ENCODE measurements at places on chromosomes 16 and 17.

GRCh38 chr16:82043680-82044584 is 8.9 kb downstream of the HSD17B2 start:
- H3K27ac ChIP-seq = peak overlapping the region; percentile 92
- no peaks in the 10 kb centered on the region for H3K36me3 ChIP-seq
- H3K27me3 ChIP-seq = peaks cover 13% of the 10 kb centered on the region
- no peak overlapping the region for H3K4me3 ChIP-seq

GRCh38 chr17:32551186-32551955 is 64.6 kb downstream of the CDK5R1 start:
- no peaks in the 10 kb centered on the region for H3K27me3 ChIP-seq
- H3K36me3 ChIP-seq = no peaks in the 10 kb centered on the region
- no peak for DNase-seq
- no peaks in the 10 kb centered on the region for H3K4me1 ChIP-seq
- H3K27ac ChIP-seq = no peak overlapping the region

DNA sequence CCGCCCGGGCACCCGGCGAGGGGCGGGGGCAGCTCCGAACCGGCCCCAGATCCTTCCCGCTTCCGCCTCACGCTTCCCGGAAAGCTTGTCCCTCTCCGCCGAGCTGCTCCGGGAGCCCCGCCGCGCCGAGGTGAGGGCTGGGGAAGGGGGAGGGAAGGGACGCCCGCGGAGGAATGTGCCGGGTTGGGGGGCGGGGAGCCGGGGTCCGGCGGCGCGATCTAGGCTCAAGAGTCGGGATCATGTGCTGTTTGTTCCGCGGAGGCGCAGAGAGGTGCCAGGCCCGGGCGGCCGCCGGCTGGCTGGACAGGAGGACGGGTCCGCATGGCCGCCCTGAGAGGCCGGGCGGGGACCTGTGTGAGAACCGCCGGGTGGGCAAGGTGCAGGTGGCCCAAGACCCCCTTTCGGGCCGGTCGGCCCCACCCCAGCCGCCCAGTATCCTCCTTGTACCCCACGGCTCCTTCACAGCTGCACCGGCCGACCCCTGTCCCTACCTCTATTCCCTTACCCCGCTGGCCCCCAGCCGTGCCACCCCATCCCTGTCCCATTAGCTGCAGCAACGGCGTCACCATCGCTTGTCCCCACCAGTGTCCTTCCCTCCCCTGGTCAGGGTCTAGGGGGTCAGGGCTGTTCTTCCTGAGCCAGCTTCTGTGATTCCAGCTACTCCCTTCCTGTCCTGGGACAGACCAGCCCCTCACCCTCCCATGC is 429 bp downstream of the KIF1C start:
- peak; percentile 59 for DNase-seq
- H3K36me3 ChIP-seq = peaks cover 13% of the 10 kb centered on the region
- H3K27ac ChIP-seq = peak overlapping the region; percentile 77
- H3K27me3 ChIP-seq = peaks cover 5% of the 10 kb centered on the region
- peaks cover 16% of the 10 kb centered on the region for H3K4me1 ChIP-seq

GRCh38 chr17:44915862-44916780 is 821 bp upstream of the GFAP start:
- H3K36me3 ChIP-seq = no peaks in the 10 kb centered on the region
- H3K27me3 ChIP-seq = peaks cover 46% of the 10 kb centered on the region
- H3K4me1 ChIP-seq = peaks cover 2% of the 10 kb centered on the region
- no peak for DNase-seq
- H3K27ac ChIP-seq = no peak overlapping the region
- H3K4me3 ChIP-seq = no peak overlapping the region

- no peaks in the 10 kb centered on the region for H3K27me3 ChIP-seq
- H3K27ac ChIP-seq = no peak overlapping the region
- no peak for DNase-seq
Observed at GRCh38 chr17:17440938-17441675, 35.7 kb upstream of the MED9 start.

DNA sequence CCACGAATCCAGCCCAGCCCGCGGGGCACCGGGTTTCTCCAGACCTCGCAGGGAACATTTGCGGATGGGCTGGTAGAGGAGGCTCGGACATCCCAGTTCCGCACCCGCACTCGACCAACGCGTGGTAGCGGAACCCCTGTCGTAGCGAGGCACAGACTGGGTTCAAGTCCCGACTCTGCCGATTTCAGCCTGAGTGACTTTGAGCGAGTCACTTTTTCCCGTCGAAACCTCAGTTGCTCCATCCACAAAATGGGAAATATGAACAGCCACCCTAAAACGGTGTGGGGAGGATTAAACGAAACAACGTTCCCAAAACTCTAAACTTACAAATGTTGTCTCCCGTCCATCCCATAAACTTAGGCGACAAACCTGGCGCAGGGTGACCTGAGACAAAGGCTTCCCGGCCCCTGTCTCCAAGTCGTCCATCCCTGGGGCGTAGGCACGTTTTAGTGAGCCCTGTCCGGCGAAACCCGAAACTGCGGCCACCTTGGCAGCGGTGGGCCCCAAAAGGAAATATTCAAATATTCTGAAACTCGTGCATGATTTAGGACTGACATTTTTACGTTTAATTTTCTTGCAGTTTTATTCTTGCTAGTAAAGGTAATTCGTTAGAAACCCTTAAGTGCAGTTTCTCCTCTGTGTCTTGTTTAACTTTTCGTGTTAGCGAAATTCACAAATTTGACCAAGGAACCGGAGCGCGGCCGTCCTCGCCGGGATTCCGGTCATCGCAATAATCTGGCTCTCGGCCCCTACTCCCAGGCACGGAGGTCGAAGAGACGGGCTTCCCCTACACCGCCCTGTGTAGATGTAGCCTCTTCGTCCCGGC is 1.9 kb upstream of the MLLT6 start:
- no peak for DNase-seq
- peaks cover 54% of the 10 kb centered on the region for H3K4me1 ChIP-seq
- no peaks in the 10 kb centered on the region for H3K36me3 ChIP-seq

GRCh38 chr16:68328860-68329390 is 18.1 kb downstream of the PRMT7 start:
- H3K4me3 ChIP-seq = no peak overlapping the region
- no peak for DNase-seq
- H3K27me3 ChIP-seq = no peaks in the 10 kb centered on the region
- peaks cover 34% of the 10 kb centered on the region for H3K4me1 ChIP-seq
- H3K36me3 ChIP-seq = peaks cover 12% of the 10 kb centered on the region

- H3K4me1 ChIP-seq = peaks cover 62% of the 10 kb centered on the region
- H3K4me3 ChIP-seq = no peak overlapping the region
- peaks cover 3% of the 10 kb centered on the region for H3K36me3 ChIP-seq
- no peaks in the 10 kb centered on the region for H3K27me3 ChIP-seq
- peak overlapping the region; percentile 59 for H3K27ac ChIP-seq
- no peak for DNase-seq
Observed at GRCh38 chr17:73340093-73340596, 28.3 kb upstream of the CDC42EP4 start.

GRCh38 chr16:47056688-47057629 is 83.5 kb upstream of the DNAJA2 start:
- no peaks in the 10 kb centered on the region for H3K4me1 ChIP-seq
- no peaks in the 10 kb centered on the region for H3K27me3 ChIP-seq
- no peaks in the 10 kb centered on the region for H3K36me3 ChIP-seq
- DNase-seq = no peak
- no peak overlapping the region for H3K27ac ChIP-seq

GRCh38 chr16:81210807-81211206 is 27.7 kb upstream of the BCO1 start:
- no peak overlapping the region for H3K27ac ChIP-seq
- DNase-seq = no peak
- H3K4me1 ChIP-seq = peaks cover 5% of the 10 kb centered on the region
- no peak overlapping the region for H3K4me3 ChIP-seq

DNA sequence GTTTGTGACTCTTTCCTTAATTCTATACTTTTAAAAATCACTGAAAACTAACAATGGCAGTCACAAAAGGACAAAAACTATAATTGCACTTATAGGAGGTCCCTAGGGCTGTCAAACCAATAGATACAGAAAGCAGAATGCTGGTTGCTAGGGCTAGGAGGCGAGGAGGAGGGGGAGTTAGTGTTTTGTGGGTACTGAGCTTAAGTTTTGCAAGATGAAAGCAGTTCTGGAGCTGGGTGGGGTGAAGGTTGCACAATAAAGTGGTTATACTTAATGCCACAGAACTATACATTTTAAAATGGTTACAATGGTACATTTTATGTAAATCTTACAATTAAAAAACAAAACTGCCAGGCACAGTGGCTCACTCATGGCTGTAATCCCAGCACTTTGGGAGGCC is 27.3 kb downstream of the NUBP1 start:
- no peaks in the 10 kb centered on the region for H3K4me1 ChIP-seq
- H3K4me3 ChIP-seq = no peak overlapping the region
- DNase-seq = no peak

- DNase-seq = no peak
- no peaks in the 10 kb centered on the region for H3K4me1 ChIP-seq
- peaks cover 13% of the 10 kb centered on the region for H3K27me3 ChIP-seq
Observed at GRCh38 chr17:56222255-56222654, 69.0 kb downstream of the ANKFN1 start.

DNA sequence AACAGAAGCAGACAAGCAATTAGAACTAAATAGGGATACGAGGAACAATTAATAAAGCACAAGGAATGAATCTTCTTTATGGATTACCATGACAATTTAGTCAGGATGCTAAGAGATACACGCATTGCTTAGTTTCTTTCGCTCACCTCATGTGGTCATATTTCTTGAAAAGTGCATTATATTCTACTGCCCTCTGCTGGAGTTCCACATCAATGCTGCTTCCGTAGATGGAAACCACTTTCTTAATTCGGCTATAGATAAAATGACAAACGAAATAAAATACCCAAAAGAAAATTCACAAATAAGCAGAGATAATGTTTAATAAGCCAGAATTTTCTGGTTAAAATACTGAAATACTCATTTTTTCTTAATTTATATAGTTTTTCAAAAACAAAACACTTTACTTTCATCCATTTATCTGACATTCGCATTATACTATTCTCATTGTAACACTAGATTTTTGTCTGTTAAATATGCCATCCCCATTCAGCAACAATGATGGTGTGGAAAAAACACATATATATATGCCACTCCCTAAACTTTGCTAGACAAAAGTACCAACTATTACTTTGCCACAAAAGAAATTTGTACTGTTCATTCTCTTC is 22.0 kb upstream of the PHLPP2 start:
- no peak overlapping the region for H3K4me3 ChIP-seq
- H3K27me3 ChIP-seq = no peaks in the 10 kb centered on the region
- H3K4me1 ChIP-seq = no peaks in the 10 kb centered on the region
- no peak overlapping the region for H3K27ac ChIP-seq
- H3K36me3 ChIP-seq = peaks cover 41% of the 10 kb centered on the region
- DNase-seq = no peak

- no peak overlapping the region for H3K4me3 ChIP-seq
- peaks cover 97% of the 10 kb centered on the region for H3K27me3 ChIP-seq
- no peak for DNase-seq
- H3K27ac ChIP-seq = no peak overlapping the region
Observed at GRCh38 chr16:86498671-86499439, 11.5 kb upstream of the FOXF1 start.

- H3K4me3 ChIP-seq = no peak overlapping the region
- H3K36me3 ChIP-seq = peaks cover 28% of the 10 kb centered on the region
- peaks cover 45% of the 10 kb centered on the region for H3K4me1 ChIP-seq
- H3K27ac ChIP-seq = peak overlapping the region; percentile 3
Observed at GRCh38 chr16:53937161-53937880, 233.4 kb downstream of the FTO start.

GRCh38 chr17:58974354-58974753 is 132.3 kb downstream of the TRIM37 start:
- no peaks in the 10 kb centered on the region for H3K27me3 ChIP-seq
- DNase-seq = no peak
- peaks cover 6% of the 10 kb centered on the region for H3K4me1 ChIP-seq
- H3K4me3 ChIP-seq = no peak overlapping the region
- H3K36me3 ChIP-seq = no peaks in the 10 kb centered on the region

GRCh38 chr16:2350500-2350899 is 10.0 kb upstream of the ABCA3 start:
- no peaks in the 10 kb centered on the region for H3K36me3 ChIP-seq
- no peak for DNase-seq
- H3K27ac ChIP-seq = no peak overlapping the region
- H3K4me1 ChIP-seq = no peaks in the 10 kb centered on the region

GRCh38 chr16:6081320-6081976 is 983.9 kb upstream of the EEF2KMT start:
- no peaks in the 10 kb centered on the region for H3K36me3 ChIP-seq
- H3K27me3 ChIP-seq = peaks cover 28% of the 10 kb centered on the region
- no peaks in the 10 kb centered on the region for H3K4me1 ChIP-seq
- peak; percentile 57 for DNase-seq
- H3K27ac ChIP-seq = no peak overlapping the region
- H3K4me3 ChIP-seq = no peak overlapping the region

DNA sequence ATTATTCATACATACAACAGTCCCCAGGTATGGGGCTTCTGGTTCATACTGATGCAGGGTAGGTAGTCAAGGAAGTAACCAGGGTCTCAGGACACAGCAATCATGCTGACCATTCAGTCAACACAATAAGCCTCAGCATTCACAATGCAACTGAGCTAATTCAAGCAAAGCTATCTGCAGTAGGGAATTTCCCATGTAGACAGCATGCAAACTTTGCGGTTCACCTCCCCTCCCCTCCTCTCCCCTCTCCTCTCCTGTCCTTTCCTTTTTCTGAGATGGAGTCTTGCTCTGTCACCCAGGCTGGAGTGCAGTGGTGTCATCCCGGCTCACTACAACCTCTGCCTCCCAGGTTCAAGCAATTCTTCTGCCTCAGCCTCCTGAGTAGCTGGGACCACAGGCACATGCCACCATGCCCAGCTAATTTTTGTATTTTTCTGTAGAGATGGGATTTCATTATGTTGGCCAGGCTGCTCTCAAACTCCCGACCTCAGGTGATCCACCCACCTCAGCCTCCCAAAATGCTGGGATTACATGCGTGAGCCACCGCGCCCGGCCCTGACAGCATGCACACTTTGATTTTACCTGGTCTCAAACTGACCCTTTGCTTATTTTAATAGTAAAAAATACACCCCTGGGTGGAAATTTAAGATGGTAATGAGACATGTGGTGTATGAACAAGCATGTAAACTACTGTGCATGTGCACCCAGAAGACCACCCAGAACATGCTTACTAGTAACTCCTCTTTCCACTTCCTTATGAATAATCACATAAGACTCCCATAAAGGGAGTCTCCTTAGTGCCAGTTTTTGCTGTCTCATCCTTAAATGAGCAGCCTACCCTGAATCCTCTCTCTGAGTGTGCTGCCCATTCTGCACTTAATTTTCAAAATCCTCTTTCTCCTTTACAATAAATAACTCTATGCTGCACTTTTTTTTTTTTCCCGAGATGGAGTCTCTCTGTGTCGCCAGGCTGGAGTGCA is 9.3 kb upstream of the RNF135 start:
- no peaks in the 10 kb centered on the region for H3K4me1 ChIP-seq
- H3K27ac ChIP-seq = no peak overlapping the region
- no peak for DNase-seq
- H3K36me3 ChIP-seq = no peaks in the 10 kb centered on the region

DNA sequence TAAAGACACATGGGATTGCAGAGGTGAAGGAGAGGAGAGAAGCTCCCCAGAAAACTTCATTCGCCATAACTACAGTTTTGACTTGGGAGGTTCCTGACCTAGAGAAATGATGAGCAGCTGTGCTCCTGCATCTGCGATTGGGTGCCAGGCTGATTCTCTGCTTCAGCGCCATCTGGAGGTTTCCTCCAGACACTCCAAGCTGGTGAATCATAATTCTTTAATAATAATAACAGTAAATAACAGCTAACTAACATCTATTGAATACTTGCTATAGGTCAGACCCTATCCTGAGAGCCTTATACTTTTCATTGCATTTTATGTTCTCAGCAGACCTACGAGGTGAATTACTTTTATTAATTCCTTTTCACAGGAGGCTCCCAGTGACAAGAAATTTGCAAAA is 575.8 kb downstream of the TOX3 start:
- H3K27ac ChIP-seq = no peak overlapping the region
- H3K4me3 ChIP-seq = no peak overlapping the region
- peaks cover 14% of the 10 kb centered on the region for H3K27me3 ChIP-seq
- no peak for DNase-seq
- H3K36me3 ChIP-seq = no peaks in the 10 kb centered on the region
- H3K4me1 ChIP-seq = no peaks in the 10 kb centered on the region
